AG04449 (cell line): ENCODE measurements at places on chromosomes 4 and X.

DNA sequence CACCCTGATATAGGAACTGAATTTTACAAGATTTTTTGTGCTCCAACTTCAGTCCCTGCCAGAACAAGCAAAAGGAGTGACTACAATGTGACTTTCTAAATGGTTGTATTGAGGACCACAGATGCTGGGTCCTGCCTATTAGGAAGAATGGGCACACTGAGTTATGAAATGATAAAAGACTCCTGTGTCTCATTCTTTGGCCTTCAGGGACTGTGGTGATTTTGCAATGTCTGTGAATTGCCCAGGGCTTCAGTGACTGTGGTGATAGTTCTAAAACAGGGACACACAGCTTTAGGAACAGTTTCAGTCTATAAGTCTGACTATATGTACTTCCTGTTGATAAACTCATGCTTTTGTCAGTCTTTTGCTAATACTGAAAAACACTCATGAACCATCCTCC is 210.2 kb downstream of the DMD start:
- no peak for DNase-seq

GRCh38 chr4:53680168-53680567 is 88.9 kb upstream of the LNX1 start:
- DNase-seq = no peak

DNA sequence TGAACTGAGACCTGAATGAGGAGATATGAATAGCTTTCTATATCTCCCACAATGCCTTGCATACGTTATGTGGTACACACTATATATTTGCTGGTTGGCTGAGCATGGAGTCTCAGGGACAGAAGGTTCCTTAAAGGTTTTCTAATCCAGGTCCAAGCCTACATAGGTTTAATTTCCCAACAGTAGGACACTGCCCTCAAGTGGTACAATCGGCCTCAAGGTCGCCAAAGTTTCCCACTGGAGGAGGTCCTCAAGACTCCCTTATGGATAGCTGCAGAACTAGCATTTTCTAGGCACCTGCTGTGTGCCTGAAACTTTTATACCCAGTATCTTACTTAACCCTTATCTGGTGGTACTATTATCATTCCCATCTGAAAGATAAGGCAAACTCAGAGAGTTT is 21.0 kb upstream of the EFNB1 start:
- DNase-seq = no peak

GRCh38 chrX:133490955-133491354 is 75.7 kb upstream of the GPC4 start:
- DNase-seq = no peak

- no peak for DNase-seq
These were observed 59.3 kb downstream of the SHROOM2 start for GRCh38 chrX:9845578-9845952.

DNA sequence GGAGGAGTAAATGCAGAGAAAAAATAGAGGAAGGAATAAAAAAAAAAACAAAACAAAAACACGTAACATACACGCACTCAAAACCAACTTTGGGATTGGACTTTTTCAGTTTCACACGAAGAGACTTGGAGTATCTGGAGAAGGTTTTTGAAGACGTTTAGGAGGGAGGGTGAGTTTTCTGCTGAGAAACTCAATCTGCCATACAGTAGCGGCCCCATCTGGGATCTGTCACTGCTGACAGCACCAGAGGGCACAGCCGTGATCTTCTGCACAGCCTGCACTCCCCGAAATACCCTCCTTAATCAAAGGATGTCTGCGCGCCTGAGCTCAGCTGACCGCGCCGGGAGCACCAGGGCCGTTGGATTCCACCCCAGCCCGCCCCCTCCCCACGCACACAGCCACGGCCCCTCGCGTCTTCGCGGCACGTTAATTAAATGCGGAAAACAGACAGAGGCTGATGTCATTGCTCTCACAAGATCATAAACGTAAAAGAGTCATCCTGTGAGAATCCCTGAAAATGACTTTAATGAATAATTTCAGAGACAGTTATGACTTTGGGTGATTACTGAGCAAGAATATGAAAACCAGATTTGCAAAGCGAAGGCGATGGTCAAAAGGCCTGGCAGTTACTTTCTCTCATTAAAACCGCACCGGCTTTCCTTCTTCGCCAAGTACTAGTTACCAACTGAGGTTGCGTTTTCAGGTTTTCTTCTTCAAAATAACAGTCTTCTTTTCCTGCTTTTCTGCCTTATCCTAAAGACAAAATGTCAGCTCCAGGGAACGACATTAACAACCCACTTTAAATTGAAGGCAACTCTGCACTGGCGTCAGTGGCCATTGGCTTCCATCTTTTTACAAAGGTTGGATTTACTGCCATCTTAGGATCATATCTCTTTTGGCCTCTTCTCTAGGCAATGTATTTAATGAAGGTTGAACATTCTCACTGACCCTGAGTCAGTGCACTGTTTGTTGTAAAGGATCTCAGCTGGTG is 10.6 kb downstream of the HAND2 start:
- no peak for DNase-seq

GRCh38 chr4:169014586-169014985 is 4.5 kb upstream of the CBR4 start:
- no peak for DNase-seq

DNA sequence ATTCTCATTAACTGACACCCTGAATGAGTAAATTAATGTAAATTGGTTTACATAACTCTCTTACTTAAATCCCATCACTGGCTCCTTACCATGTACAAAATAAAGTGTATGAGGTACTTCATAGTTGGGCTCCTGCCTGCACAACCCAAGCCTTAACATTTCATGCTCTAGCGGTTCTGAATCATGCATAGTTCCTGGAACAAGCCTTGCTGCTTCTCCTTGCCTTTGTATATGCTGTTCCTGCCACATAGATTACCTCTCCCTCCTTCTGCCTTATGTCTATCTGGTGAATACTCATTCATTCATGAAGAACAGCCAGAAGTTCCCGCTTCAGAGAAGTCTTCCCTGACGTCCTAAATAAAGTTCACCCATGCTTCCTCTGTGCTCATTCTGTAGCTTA is 594.7 kb downstream of the SMARCA1 start:
- DNase-seq = no peak

- no peak for DNase-seq
These were observed 107.6 kb downstream of the GASK1B start for GRCh38 chr4:158065176-158065575.

DNA sequence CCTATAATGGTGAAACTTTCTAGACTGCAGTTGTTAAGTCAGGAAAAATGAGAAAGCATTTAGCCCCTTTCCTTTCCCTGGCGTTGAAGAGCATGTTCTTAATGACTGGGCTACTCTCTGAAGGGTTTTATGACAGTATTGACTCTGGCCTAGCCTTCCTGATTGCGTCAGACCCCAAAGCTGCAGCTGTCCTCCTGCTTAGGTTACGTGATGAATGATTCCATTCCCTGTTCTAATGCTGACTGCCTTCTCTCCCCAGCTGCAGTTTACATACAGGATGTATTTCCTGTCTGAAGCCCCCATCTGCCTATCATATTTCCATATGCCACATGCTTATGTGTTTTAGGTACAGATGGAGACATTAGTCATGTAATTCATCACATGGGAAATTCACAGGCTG is 105.8 kb upstream of the EGFL6 start:
- peak; percentile 84 for DNase-seq

DNA sequence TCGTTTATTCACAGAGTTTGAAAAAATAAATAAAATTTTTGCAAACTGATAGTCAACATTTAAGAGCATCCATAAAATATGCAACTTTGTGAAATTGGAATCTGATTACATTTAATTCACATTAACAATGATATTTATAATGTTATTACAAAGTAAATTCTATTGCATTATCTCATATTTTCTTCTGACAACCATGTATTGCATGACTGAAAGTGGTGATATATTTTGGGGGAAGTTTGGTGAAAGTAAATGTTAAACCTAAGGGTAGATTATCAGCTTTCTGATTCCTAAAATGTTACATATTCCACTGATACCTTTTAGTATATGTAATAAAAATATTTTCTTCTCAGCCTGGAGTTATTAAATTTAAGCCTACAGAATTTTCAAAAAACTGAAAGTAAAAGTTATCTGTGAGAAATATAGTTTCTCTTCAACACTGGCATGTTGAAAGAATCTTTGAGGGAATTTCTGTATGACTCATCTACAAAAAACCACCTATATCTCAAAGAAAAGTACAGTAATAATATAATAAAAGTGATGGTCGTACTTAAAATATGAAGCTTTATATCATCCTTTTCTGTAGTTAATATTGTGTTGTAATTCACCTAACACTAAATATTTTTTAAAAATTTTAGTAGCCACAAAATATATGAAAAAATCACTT is 1179.6 kb upstream of the PCDH7 start:
- DNase-seq = no peak

DNA sequence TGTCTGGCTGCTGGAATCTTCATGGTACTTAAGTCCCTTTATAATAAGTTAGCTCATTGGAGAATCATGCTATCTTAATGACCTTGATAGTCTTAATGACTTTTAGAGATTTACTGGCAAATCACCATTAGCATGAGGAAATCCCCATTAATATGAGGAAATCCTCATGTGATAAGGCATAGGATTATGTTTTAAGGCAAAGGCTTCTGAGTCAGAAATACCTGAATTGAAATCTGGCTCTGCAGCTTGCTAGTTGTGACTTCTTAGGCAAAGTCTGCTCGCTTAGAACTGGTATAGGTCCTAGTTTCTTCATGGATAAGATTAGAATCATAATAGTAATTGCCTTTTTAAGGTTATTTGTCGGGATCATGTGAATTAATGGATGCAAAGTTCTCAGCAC is 190.2 kb upstream of the BANK1 start:
- no peak for DNase-seq

DNA sequence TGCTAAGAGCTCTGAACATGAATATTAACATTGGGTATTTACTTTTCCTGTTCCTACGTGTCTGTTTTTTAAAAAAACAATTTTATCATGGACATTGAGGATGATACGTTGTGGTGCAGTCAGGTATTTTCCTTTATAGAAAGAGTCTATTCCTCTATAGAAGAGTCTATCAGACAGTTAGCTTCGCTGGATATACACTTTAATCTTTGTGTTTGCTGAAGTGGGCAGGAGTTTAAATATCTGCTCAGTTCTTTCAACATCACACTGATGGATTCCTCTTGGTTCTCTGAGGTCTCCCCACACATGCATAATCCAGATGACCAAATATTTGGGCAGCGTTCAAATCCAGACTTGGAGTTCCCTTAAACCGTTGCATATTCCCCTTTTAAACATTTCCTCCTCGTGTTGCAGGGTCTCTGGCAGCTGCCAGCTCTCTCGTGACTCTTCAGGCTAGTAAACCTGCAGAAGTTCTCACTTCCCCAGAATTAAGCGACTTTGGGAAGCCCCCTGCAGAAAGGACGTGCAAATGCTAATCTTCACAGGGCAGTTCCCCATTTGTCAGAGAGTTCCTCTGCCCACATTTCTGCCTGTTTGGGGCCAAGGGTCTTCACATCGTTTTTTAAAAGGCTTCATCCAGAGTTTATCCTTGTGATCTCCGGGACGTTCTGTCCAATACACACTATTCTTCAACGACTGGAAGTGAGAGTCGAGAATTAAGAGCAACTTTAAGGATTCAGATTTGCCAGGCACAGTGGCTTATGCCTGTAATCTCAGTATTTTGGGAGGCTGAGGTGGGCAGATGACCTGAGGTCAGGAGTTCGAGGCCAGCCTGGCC is 20.5 kb upstream of the DHRSX start:
- no peak for DNase-seq

DNA sequence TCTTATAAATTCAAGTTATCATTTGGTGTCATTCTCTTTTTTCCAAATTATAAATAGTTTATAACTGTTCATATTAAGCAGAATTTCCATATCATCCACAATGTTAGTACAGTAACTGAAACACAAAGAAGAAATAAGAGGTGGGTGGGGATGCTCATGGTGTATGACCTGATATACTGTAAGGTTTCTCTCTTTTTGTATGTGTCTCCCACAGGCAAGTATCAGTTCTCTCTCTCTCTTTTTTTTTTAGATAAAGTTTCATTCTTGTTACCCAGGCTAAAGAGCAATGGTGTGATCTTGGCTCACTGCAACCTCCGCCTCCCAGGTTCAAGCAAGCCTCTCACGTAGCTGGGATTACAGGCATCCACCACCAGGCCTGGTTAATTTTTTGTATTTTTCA is 43.7 kb upstream of the UGT2A3 start:
- no peak for DNase-seq

DNA sequence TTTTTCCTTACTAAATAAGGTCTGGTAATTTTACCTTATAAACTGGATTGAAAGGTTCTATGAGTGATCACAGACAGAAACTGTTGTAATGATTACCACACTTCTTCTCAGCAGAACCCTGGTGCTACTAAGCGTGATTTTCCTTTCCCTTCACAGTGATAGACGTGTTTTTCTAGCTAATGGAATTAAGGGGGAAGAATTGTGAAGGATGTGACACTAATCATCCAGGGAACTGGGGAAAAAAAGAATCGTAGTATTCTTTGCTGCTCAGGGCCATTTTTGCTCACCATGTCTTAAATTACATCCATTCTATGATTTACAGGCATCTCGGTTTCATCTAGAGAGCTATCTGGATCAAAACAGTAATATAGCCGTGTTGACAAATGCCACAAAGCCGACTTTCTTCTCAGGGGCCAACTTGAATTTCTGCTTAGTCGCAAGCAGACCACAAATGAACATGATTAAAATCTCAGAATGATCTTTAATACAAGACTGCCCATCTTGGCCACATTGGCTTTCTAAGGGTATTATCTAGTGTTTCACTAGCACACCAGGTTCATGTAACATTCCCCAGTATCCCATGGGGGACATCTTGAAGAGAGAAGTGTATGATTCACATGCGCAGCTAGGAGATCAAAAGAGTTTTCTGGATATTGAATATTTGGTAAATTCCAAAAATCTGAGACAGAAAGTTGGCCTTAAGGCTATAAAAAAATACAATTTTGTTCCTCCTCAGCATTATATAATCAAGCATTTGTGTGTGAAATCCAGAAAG is 154.0 kb downstream of the UGT8 start:
- DNase-seq = no peak

DNA sequence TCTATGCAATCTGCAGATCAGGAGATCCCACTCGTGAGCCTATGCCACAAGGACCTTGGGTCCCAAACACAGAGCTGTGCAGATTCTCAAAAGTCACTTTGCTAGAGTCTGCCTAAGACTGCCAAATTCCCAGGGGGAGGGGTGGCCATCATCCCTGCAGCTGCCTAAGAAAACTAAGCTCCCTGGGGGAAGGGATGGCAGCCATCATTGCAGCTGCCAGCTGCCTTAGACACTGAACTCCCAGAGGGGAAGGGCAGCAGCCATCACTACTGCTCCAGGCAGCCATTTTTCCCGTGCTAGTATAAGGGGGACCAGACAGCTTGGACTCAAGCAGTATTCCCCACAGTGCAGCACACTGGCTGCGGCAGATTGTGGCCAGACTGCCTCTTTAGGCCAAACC is 156.9 kb downstream of the NKX6-1 start:
- DNase-seq = no peak

GRCh38 chr4:23734000-23734399 is 155.8 kb downstream of the PPARGC1A start:
- no peak for DNase-seq
